ENCODE measurements at places on chromosomes 3 and 15.

DNA sequence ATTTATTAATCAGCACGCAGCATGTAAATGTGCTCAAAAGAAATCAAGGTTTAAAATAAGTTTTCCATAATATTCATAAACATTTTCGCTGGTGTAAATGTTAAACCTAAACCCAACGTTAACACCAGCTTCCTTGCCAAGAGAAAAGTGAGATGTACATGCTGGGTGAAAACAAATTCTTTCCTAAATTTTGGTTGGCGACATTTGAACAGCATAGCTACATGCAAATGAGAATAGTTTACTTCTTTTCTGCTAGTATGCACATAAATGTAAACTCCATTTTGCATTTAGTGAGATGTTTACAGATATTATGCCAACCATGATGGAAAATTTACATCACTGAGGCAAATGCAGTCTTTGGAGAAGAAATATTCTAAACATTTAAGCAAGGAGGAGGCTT lies 182.2 kb downstream of the GAP43 start:
- no peak overlapping the region for H3K27ac ChIP-seq
- no peak overlapping the region for H3K4me3 ChIP-seq
- peaks cover 7% of the 10 kb centered on the region for H3K27me3 ChIP-seq

- peaks cover 20% of the 10 kb centered on the region for H3K36me3 ChIP-seq
- peak; percentile 74 for DNase-seq
- peak overlapping the region; percentile 72 for H3K27ac ChIP-seq
- H3K4me3 ChIP-seq, result no peak overlapping the region
These were observed 27.4 kb downstream of the CLK3 start for GRCh38 chr15:74642734-74643664.

DNA sequence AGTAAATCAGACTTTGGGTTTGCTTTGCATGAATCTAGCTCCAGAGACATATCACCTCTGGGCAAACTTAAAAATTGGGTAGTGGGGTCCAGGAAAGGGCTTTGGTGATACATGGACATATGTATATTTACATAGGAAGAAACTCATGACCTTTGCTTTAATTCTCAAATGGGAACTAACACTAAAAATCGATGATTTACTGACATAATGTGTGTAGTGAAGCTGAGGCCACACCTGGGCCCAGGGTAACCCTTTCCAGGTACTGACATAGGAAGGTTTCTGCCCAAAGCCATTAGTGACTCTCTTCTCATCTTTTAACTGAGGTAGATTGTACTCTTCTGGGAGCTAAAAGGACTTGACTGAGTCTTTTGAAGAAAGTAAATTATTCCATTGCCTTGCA lies 411.2 kb upstream of the TBL1XR1 start:
- H3K27me3 ChIP-seq, result no peaks in the 10 kb centered on the region
- peaks cover 5% of the 10 kb centered on the region for H3K4me1 ChIP-seq
- H3K27ac ChIP-seq, result no peak overlapping the region
- no peak overlapping the region for H3K4me3 ChIP-seq

GRCh38 chr15:82081914-82082762 lies 36.3 kb upstream of the MEX3B start:
- no peak overlapping the region for H3K4me3 ChIP-seq
- H3K4me1 ChIP-seq, result no peaks in the 10 kb centered on the region
- no peaks in the 10 kb centered on the region for H3K36me3 ChIP-seq
- DNase-seq, result no peak
- H3K27me3 ChIP-seq, result no peaks in the 10 kb centered on the region

DNA sequence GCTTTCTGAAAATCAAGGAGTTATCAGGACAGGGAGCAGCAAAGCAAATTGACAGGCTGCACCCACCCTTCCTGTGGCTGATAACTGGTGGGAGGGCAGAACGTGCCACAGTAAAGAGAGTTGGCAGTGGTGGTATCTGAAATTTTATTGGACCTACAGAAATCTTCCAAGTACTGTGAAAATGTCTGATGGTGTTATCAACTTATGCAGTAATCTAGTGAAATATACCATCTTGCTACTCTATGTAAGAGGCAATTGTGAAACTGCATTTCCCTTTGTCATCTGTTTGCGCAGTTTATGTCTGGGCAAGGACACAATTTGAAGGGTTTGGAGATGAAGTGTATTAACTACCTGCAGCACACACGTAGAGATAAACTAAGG lies 1.5 kb downstream of the PLCL2 start:
- peak overlapping the region; percentile 85 for H3K27ac ChIP-seq
- H3K4me3 ChIP-seq, result peak overlapping the region; percentile 87
- no peak for DNase-seq

DNA sequence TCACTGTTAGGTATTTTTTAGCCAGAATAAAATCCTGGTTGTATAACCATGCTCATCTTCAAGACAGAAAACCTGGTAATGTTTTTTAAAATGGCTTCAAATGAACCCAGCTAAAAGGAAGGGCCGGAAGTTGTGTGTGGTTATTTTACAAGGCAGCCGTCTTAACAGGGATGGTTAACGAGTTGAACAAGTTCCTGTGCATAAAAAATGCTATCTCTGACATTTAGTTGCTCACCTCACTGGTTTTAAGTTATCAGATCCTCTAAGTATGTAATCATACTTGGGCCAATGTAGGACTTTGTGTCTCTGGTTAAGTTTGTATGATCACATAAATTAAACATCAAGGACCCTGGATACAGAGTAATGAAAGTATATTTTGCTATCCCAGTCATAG lies 2.1 kb downstream of the ATP11B start:
- H3K4me3 ChIP-seq, result peak overlapping the region; percentile 80
- no peaks in the 10 kb centered on the region for H3K27me3 ChIP-seq
- no peaks in the 10 kb centered on the region for H3K36me3 ChIP-seq
- DNase-seq, result no peak
- peak overlapping the region; percentile 95 for H3K27ac ChIP-seq

DNA sequence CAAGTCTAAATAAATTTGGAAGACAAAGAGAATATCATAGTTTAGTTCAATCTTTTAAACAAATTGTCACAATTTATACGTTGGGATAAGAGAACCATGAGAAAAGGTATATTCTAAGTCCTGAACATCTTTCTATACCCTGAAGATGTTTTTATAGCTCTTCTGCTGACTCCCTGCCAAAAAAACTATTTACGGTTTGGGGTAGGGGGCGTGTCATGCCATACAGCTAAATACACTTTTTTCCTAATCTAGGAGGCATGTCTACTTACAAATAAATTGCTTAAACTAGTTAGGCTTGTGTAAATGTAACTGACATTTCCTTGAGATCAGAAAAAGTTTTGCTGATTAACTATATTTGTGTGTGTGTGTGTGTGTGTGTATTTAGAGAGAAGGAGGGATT lies 163.3 kb downstream of the PGPEP1L start:
- no peaks in the 10 kb centered on the region for H3K27me3 ChIP-seq
- H3K27ac ChIP-seq, result no peak overlapping the region
- H3K4me1 ChIP-seq, result peaks cover 13% of the 10 kb centered on the region
- no peaks in the 10 kb centered on the region for H3K36me3 ChIP-seq
- no peak overlapping the region for H3K4me3 ChIP-seq

DNA sequence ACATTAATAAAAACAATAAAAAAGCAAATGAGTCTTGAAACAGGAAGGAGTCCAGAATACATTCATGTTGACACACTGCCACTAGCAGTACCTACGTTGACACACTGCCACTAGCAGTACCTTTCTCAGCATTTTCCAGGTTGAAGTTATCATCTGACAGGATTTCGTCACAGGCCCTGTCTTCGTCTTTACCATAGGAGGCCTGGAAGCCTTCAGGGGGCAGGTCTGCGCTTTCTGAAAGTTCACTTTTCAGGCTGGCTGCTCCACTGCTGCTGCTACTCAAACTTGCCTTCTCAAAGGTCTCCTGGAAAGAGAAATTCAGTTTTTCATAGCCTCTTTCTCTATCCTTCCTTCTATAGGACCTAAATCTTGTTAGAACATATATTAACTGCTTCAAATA lies 194.7 kb downstream of the NEK10 start:
- H3K27ac ChIP-seq, result no peak overlapping the region
- H3K4me3 ChIP-seq, result no peak overlapping the region
- no peak for DNase-seq
- H3K27me3 ChIP-seq, result no peaks in the 10 kb centered on the region
- no peaks in the 10 kb centered on the region for H3K36me3 ChIP-seq
- H3K4me1 ChIP-seq, result no peaks in the 10 kb centered on the region

DNA sequence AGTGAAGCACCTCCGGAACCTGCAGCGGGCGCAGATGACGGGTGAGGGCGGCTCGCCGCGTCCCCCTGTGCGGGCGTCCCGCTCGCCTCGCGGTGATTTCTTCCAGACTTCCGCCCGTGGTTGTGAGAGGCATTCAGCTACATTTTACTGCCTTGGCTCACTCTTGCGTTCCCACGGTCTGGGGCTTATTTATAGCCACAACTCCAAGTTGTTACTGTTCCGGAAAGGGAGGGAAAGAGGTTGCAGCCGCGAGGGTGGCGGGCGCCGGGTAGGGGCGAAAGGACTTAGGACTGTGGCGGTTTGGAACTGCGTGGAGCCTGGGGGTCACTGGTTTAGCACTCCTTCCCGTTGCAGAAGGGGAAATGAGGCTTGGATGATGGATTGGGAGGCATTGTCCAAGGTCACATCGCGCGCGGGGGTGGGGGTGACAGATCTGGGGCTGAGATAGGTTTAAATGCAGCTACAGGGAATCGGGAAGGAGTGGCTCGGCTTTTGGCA lies 1.1 kb downstream of the HES1 start:
- DNase-seq, result peak; percentile 79
- H3K27me3 ChIP-seq, result no peaks in the 10 kb centered on the region
- H3K4me1 ChIP-seq, result peaks cover 56% of the 10 kb centered on the region

DNA sequence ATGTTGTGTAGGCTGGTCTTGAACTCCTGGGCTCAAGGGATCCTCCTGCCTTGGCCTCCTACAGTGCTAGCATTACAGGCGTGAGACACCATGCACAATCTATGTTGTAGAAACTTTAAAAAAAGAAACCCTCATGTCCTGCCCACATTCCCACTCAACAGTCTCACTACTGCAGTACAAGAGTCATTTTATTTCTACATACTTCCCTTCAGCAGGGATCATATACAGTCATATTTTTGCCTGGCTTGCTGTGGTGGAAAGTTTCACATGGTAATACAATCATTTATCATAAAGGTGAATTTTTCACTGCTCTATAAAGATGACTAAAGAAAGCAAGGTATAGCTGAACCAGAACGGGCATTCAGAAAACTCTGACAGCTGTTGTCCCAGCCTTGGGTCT lies 53.8 kb upstream of the PIK3CB start:
- no peak overlapping the region for H3K4me3 ChIP-seq
- H3K4me1 ChIP-seq, result no peaks in the 10 kb centered on the region
- no peak for DNase-seq
- no peaks in the 10 kb centered on the region for H3K36me3 ChIP-seq
- no peaks in the 10 kb centered on the region for H3K27me3 ChIP-seq
- no peak overlapping the region for H3K27ac ChIP-seq

DNA sequence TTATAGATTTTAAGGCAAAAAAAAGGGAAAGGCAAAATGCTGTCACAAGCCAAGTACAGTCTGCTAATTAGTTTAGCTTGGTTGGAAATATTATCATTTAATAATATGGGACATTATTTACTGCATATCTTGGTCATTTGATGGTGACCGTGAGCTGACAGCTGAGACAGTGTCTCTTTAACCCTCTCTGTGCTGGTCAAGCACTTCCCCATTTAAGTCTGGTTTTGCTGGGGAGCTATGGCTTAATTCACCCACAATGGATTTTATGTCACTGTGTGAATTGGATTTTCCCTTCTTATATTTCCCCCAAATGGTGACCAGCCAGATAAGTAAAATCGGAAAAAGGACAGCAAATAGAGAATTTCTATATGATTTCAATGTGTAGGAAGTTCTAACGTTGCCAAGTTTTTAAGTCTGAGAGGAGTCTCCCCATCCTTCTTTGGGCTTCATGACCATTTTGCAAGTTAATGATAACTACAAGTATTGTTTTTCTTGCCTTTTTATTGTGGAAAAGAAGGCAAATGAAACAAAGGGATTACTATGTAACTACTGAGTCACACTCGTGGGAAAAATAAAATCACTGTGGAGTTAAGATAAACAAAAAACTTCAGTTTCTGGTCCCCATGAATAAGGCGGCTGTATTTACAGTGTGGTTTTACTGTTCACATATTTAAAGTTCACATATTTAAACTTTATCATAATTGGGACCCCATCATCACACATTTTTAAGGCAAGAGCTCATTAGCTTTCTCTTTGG lies 373.5 kb downstream of the NR2F2 start:
- H3K27ac ChIP-seq, result no peak overlapping the region
- no peaks in the 10 kb centered on the region for H3K36me3 ChIP-seq
- no peaks in the 10 kb centered on the region for H3K4me1 ChIP-seq
- no peak for DNase-seq

GRCh38 chr3:56960234-56960917 lies 100.1 kb upstream of the SPATA12 start:
- H3K4me1 ChIP-seq, result no peaks in the 10 kb centered on the region
- no peak overlapping the region for H3K4me3 ChIP-seq
- no peaks in the 10 kb centered on the region for H3K27me3 ChIP-seq
- no peaks in the 10 kb centered on the region for H3K36me3 ChIP-seq

DNA sequence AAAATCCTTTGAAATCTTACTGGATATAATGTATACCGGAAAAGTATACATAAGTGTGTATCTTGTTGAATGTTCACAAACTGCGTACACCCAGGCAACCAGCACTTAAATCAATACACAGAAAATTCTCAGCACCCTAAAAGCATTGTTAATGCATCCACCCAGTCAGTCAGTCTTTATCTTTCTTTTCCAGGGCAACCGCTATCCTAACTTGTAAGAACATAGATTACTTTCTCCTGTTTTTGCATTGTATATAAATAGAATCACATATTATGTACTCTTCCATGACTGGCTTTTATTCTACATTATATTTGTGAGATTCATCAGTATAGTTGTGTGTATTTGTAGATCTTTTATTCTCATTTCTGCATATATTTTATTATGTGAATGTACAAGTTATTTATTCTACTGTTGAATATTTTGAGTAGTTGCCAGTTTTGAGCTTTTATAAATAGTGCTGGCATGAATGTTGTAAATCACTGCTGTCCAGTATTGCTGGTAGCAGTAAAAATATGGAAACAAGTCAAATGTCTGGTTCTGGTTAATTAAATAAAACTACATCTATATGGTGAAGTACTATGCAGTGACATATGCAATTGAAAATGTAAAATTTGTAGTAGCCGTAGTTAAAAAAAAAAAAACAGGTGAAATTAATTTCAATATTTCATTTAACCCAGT lies 62.1 kb downstream of the PDCD6IP start:
- peaks cover 85% of the 10 kb centered on the region for H3K36me3 ChIP-seq
- H3K4me3 ChIP-seq, result no peak overlapping the region
- H3K27ac ChIP-seq, result no peak overlapping the region
- H3K4me1 ChIP-seq, result no peaks in the 10 kb centered on the region

- no peaks in the 10 kb centered on the region for H3K36me3 ChIP-seq
- H3K27ac ChIP-seq, result no peak overlapping the region
- DNase-seq, result no peak
- H3K27me3 ChIP-seq, result no peaks in the 10 kb centered on the region
These were observed 68.2 kb downstream of the POLQ start for GRCh38 chr3:121477589-121477988.

GRCh38 chr3:148931574-148931973 lies 59.8 kb upstream of the GYG1 start:
- H3K4me1 ChIP-seq, result no peaks in the 10 kb centered on the region
- DNase-seq, result no peak
- no peaks in the 10 kb centered on the region for H3K27me3 ChIP-seq
- no peak overlapping the region for H3K4me3 ChIP-seq

GRCh38 chr15:74490339-74490689 lies 29.4 kb upstream of the UBL7 start:
- no peaks in the 10 kb centered on the region for H3K36me3 ChIP-seq
- H3K27me3 ChIP-seq, result no peaks in the 10 kb centered on the region
- H3K27ac ChIP-seq, result no peak overlapping the region
- no peak for DNase-seq
- no peaks in the 10 kb centered on the region for H3K4me1 ChIP-seq

- H3K27me3 ChIP-seq, result no peaks in the 10 kb centered on the region
- no peak overlapping the region for H3K27ac ChIP-seq
- H3K36me3 ChIP-seq, result no peaks in the 10 kb centered on the region
- no peak for DNase-seq
- no peak overlapping the region for H3K4me3 ChIP-seq
These were observed 2.6 kb upstream of the ABHD10 start for GRCh38 chr3:111976254-111976653.

Data from upper lobe of right lung (tissue), 1 donor.